MCF 10A (cell line): ENCODE measurements at places on chromosomes 7 and 10.

- no peak for DNase-seq
Measured at GRCh38 chr7:99617192-99617781, 541 bp downstream of the ZSCAN25 start.

- no peak for DNase-seq
Measured at GRCh38 chr7:80642871-80643270, 4.4 kb downstream of the CD36 start.

DNA sequence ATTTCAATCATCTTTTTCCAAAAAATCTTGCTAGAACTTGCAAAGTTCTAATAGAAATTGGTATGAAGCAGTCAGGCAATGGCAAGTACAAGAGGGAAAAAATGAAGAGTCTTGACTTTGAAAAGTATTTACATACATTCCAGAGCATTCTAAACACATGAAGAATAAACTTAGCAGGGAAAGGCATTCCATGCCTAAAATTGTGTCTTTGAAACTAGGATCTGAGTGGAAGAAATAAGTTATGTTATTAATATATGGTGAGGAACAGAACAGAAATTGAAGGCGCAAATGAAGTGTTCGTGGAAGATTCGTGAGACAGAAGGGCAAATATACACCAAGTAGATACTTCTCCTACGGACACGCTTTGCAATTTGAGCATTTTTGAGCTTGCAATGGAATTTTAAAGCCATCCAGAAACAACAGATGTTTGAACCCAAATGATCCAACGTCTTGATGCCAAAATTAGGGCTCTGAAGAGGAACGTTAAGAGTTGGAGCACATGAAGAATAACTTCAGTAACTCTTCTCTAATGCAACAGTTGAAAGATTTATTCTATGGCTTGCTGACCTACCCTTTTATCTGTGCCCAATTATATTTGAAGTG, 40.6 kb upstream of the SEPTIN7 start:
- DNase-seq, result no peak

- no peak for DNase-seq
Measured at GRCh38 chr10:99143011-99143410, 92.6 kb downstream of the HPSE2 start.

- DNase-seq, result peak; percentile 25
Measured at GRCh38 chr10:31134311-31134952, 102.8 kb upstream of the ZNF438 start.

GRCh38 chr7:5388905-5389433, 34.7 kb downstream of the TNRC18 start:
- DNase-seq, result no peak

GRCh38 chr7:127751062-127751461, 99.1 kb downstream of the SND1 start:
- no peak for DNase-seq

- no peak for DNase-seq
Measured at GRCh38 chr7:102425639-102426267, 7.6 kb upstream of the ORAI2 start.

GRCh38 chr10:13852872-13853271, 266.1 kb downstream of the PRPF18 start:
- no peak for DNase-seq

- no peak for DNase-seq
Measured at GRCh38 chr10:128896116-128896795, 570.8 kb upstream of the MGMT start.

DNA sequence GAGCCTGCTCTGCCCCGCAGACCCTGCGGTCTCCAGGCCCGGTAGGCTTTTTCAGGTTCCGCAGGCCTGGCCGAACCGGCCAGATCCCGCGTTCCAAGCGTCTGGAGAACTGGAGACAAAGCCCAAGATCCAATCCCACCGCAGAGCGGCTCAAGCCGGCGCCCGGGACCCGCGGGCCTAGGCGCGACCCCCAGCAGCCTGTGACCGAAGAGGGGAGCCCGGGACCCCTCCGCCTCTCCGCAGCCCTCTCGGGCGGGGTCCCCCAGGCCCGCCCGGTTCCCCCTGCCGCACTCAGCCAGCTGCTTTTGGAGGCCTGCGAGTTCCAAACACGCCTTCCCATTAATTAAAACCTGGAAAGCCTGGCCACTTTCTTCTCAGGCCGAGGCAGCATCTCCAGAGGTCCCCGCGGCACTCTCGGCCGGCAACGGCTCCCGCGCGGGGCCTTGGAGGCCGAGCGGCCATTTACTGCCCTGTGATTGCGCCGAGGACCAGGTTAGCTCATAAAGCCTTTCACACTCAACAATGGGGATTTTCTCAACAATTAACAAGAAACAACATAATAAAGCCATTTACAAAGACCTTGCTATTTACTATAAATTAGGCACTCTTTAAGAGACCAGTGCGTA, 16.7 kb downstream of the SKIDA1 start:
- no peak for DNase-seq

GRCh38 chr7:96131525-96131924, 190.4 kb downstream of the SLC25A13 start:
- no peak for DNase-seq

DNA sequence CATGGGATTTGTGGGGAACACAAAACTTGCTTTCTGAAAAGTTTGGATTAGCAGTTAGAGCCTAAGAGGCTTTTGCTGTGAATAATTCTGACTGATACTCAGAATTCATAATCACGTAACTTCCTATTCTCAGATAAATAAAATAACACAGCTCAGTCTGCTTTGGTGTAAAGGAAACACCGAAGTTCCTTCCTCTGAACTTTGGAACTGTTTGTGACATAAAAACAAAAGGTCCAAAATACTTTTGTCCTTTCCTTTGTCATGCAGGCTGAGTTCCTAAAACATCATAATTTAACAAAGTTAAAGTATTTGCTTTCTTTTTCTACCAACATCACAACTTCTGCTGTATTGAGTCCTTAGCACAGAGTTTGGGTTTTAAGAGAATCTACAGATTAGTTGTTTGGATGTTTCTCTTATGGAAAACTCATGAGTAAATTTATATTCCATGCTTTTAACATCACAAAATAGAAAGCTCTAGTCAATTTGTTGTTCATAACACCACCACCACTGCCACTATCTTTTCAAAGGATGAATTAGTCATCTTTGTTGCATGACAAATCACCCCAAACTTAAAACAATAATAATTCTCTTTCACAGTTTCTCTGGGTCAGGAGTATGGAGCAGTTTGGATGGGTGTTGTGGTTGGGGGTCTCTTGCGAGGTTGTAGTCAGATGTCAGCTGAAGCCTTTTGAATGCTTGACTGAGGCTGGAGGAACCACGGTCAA, 123.4 kb downstream of the REEP3 start:
- no peak for DNase-seq

GRCh38 chr7:645606-646005, 80.9 kb upstream of the DNAAF5 start:
- DNase-seq, result no peak

DNA sequence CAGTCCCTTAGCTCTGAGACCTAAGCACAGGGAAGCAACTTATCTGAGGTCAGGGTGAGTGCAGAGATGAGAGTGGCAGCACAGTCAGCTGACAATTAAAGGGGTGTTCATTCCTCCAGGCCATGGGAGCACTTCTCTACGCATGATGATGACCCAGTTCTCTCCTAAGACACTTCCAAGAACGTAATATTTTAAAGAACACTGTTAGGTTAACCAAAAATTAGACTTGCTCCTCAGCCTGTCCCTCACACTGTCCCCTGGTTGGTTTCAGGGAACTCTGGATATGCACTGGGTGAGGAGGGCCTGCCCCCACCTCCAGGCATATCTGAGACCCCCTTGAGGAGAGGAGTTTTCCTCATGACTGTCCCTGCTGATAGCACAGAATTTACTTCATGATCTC, 767.5 kb downstream of the GRID1 start:
- no peak for DNase-seq

- no peak for DNase-seq
Measured at GRCh38 chr7:3821488-3821887, 520.4 kb downstream of the SDK1 start.

DNA sequence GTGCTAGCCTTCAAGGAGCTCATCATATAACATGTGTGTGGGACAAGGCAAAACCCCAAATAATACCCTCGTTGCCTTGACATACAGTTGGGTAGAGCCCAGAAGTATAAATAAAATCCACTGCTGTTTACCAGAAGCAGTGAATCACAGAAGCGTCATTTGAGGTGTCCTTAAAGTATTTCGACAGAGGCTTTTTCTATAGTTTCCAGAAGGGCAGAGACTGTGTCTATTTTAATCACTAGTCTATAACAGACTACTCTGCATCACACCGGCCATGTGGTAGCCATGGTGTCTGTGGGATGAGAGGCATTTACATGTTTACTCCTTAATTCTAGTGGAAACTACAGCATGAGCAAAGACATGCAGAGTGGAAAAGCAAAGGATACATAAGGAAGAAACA, 131.3 kb downstream of the CTTNBP2 start:
- peak; percentile 28 for DNase-seq

DNA sequence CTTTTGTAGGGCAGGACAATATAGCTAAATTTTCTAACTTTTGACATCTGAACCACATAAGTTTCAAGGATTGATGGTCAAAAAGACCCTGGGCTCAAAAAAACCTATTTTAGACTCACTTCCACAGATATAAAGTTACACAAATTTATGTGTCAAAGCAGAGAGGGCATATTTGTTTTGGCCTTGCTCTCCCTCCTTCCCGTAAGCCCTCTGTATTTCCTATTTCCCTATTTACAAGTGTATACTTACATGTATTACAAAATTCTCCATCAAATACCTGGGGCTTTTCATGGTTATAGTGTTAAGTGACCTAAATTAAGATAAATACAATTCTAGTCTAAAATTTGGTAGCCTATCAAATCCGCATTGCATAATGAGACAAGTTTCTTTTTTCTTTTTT, 2.6 kb downstream of the KDM7A start:
- no peak for DNase-seq

- DNase-seq, result no peak
Measured at GRCh38 chr10:68154211-68154497, 44.9 kb downstream of the MYPN start.

DNA sequence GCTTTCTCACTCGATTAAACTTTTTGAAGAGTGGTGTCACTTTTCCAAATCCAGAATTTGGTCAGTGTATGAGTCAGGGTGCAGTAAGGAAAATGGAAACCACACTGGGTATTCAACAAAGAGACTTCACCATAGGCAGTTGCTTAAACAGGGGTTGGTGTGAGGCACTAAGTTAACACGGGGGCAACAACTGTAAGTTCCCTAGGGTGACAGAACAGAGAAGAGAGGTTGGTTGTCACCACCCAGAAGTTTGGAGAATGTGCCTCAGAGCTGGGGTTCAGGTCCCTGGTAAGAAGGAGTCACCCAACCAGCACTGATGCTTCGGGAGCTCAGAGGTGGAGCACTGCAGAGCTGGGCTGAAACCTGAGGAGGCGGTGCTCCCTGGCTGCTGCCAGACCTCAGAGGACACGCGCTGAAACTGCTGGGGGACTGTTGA, 170.4 kb downstream of the ARID5B start:
- no peak for DNase-seq

DNA sequence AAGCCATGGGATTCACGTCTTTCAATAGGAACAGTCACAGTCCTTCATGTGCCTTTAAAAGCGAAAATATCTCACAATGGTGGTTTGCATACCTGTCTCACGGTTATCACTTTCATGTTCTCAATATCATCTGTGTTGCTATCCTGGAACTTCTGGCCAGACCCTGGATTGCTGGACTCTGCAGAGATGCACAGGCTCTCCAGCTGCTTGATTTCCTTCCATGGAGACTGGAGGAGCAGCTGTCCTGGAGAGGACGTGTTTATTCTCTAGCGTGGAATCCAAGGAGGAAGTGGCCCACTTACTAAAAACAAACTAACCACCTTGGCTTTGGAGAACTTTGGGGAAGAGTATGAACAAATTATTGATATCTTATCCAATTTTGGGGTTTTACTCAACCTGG, 16.5 kb downstream of the BTBD16 start:
- no peak for DNase-seq

- DNase-seq, result no peak
Measured at GRCh38 chr7:153430931-153431330, 621.3 kb upstream of the DPP6 start.

- no peak for DNase-seq
Measured at GRCh38 chr10:12735843-12736462, 265.6 kb downstream of the CCDC3 start.

GRCh38 chr7:27169658-27170425, 4.3 kb downstream of the HOXA10 start:
- peak; percentile 55 for DNase-seq

DNA sequence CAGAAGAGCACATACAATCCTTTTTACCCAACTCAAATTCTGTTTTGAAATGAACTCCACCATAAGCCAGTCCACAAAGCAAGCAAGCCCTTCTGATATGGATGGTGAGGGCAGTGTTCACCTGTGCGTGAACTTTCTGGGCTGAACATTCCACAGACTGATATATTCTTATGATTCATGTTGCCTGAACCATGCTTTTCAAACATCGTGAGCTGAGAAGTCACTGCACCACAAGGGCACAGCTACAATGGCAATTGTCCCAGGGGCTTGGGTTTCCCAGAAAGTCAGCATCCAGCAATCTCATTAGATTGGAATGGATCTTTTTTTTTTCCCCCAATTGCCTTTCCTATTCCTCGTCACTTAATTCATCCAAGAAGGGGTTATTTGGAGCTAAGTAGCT, 86.9 kb upstream of the ZNF438 start:
- no peak for DNase-seq

GRCh38 chr7:22153432-22154142, 203.4 kb downstream of the RAPGEF5 start:
- DNase-seq, result no peak

DNA sequence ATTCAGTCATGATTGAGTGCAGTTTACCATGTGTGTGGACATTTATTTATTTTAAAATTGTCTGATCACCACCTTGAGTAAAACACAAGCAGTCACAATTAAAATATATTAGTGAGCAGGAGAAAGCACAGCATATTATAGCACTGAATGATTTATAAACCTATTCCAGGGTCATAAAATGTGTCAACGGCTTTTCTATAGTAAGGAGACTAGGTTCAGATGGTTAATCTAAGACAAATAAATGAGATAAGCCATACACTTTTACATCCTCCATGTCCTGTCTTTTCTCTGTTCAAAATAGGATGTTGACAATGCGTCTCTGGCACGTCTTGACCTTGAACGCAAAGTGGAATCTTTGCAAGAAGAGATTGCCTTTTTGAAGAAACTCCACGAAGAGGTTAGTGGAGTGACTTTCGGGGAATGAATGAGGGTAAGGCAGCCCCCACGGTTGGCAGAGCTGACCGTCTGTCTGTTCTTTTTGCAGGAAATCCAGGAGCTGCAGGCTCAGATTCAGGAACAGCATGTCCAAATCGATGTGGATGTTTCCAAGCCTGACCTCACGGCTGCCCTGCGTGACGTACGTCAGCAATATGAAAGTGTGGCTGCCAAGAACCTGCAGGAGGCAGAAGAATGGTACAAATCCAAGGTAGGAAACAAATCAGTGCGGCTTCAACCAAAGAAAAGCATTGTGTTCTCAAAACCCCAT, 5.4 kb downstream of the VIM start:
- no peak for DNase-seq
